ENCODE measurements at places on chromosomes 7 and 10.

- no peak for DNase-seq
Observed at GRCh38 chr7:51102828-51103227, 213.8 kb downstream of the COBL start.

GRCh38 chr10:43867667-43868565 lies 219.2 kb upstream of the ZNF32 start:
- DNase-seq, result no peak

DNA sequence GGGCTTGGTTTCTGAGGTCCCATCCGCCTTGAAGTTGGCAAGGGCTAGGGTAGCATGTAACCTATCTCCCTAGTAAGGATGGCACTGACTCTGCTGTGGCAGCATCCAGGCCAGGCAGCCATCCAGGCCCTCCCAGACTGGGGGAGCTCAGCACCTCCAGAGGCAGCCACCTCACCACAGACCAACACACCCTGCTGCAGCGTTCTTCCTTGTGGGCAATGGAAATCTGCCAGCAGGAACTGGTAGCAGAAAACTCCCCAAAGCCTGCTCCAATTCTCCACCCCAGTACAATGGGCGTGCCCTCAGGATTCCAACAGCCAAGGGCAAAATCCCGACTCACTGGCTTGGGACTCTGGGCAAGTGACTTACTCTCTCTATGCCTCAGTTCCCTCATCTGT lies 27.5 kb downstream of the DLG5 start:
- no peak for DNase-seq

GRCh38 chr7:140358412-140359051 lies 39.8 kb downstream of the SLC37A3 start:
- DNase-seq, result no peak

GRCh38 chr7:36971515-36972139 lies 247.3 kb upstream of the AOAH start:
- no peak for DNase-seq

DNA sequence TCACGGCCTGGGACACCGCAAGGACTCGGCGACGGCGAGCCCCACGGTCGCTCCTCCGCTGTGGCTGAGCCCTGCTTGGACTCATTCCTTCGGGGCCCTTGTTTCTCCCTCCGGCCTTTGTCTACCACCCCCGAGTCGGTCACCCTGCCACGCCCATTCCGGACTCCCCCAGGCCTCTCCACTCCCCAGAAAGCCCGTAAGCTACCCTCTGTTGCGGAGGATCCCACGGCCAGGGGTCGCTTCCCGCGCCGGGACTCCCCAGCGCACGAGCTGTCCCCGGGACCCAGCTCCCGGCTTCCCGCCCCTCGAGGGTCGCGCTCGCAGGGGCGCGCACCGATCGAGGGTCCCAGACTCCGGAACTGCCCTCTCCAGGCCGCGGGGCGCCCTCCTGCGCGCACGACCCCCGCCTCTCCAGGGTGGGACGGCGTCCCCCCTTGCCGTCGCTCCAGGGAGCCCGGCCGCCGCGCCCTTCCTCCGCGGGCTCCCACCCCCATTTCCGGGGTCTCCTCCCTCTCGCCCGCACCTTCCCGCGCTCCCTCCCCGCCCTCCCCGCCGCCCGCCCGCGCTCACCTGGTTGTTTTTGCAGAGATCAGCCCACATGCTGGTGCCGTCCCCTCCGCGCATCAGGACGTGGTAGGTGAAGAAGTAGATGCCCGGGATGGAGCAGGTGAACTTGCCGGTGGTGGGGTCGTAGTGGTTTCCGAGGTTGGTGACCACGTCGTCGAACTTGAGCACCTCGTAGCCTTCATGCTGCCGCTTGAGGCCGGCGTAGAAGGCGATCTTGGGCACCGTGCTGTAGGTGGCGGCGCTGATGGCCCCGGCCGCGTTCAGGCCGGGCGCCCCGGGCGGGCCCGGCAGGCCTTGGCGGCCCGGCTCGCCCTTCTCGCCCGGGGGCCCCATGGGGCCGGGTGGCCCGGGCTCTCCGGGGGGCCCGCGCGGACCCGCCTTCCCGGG lies 1.5 kb downstream of the C1QL3 start:
- DNase-seq, result no peak

DNA sequence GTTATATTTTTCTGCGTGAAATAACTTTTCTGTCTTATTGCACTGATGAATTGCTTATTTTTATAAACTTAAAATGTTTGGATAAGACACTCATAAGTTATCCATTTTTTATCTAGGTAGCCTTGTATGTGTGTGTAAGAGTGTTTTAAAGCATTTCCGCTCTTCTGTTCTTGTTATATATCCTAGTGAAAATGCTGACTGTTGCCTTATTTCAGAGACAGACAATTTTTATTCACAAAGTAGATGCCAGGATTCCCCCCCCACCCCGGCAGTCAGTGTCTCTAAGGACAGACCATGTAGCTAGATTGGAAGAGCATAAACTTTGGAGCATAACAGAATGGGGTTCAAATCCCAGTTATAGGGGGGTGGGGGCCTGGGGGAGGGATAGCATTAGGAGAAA lies 1.6 kb downstream of the SMC3 start:
- DNase-seq, result no peak

DNA sequence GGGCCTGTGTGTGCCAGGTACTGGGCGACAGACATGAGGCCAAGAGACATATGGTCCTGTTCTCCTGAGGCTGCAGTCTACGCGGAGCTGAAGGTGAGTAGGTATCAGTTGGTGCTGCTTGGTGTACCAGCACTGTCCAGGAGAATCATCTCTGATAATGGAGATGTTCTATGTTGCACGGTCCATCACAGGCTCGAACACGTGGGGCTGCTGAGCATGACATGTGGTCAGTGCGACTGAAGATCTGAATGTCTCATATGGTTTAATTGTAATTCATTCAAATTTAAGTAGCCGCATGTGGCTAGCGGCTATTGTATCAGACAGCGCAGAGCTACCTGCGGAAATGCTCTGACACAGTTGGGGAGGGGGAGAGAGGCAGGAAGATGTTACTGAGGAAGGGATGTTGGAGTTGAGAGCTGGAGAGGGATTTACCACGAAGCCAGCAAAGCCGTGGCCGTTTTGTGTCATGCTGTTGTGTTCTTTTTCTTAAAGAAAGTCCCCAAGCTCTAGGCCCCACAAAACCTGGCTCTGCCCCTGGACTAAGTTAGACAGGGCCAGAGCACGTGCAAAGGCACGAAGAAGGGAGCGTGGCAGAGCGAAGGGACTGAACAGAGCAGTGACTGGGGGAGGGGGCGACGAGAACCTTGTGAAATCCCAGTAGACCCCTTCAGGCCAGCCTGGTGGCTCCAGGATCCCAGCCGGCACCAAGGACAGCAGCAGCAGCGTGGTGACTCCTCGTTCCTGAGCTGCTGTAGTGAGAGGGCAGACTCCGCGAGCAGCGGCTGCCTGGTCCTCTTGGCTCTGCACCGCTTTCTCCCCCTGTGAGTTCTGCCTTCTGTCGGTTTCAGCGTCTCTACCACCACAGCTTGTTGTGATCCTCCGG lies 20.0 kb downstream of the SMKR1 start:
- no peak for DNase-seq

All from Panc1 (cell line).